ENCODE measurements at places on chromosomes 3 and 15.

GRCh38 chr3:177715980-177716379, 518.7 kb upstream of the TBL1XR1 start:
- no peak for DNase-seq

DNA sequence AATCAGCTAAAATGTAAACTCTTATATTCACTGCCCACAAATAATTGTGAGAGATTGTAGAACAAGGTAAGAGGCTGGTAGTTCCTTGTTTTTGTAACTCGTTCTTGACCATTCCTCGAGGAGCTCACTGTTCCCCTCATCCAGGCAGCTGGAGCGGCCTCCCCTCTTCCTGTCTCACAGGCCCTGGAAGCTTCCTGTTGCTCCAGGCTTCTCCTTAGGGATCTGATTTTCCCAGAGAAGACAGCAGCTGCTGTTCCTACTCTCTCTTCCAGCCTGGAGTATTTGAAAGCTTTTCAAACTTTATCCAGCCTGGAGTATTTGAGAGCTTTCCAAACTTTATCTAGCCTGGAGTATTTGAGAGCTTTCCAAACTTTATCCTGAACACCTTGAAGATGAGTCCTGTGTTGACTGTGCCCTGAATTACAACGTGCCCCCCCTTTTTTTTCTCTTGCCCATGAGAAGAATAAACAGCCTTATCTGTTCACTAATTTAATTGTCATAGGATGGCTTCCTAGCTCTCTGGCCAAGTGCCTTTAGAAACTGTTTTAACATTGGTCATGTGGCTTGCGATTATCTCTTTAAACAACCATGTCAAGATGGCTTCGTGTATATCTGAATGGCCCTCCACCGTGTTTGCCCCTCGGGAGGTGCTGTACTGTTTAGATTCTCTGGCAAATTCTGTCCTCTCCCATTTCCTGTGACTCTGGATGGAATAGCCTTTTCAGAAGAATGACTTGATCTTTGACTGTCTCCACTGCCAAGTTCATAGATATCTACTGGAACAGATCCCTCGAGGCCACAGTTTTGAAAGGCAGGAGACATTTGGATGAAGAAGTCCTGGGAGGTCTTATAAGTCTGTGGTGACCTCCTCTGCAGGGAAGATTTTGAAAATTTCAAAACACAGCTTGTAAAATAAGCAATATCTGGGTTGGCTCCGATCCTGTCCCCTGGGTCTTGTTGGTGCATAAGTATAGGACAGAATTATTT, 4.8 kb downstream of the ADAMTSL3 start:
- no peak for DNase-seq

DNA sequence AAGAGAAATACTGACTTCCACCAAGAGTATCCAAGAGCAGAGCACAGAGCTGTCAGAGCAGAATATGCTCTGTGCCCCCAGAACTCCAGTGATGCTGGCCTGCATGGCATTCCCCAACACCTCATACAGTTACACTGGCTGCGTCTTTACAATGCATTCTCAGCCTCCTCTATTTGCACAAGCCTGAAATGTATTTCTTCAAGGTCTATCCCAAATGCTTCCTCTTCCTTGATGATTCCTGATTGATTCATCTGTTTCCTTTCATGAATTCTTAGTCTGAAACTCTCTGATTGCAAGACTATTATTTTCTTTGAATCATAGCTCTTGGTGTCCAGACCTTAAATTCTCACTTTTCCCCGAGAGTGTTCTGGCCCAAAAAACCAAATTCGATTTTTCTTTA, 664.7 kb downstream of the MECOM start:
- no peak for DNase-seq

GRCh38 chr3:103629391-103629790, 1194.6 kb downstream of the ZPLD1 start:
- DNase-seq, result no peak

GRCh38 chr15:90954712-90955623, at the start of gene RCCD1:
TSS of gene RCCD1 (plus strand) at chr15:90954884. CDS start at chr15:90956735, 1,851 bp downstream.
- peak; percentile 84 for DNase-seq

- DNase-seq, result no peak
Observed at GRCh38 chr3:52213901-52214300, 11.5 kb downstream of the TLR9 start.

GRCh38 chr3:57681691-57682090, 11.2 kb downstream of the DENND6A start:
- no peak for DNase-seq

- no peak for DNase-seq
Observed at GRCh38 chr15:51828621-51829375, 655 bp upstream of the TMOD3 start.

GRCh38 chr3:474828-475227, 278.3 kb downstream of the CHL1 start:
- DNase-seq, result no peak

DNA sequence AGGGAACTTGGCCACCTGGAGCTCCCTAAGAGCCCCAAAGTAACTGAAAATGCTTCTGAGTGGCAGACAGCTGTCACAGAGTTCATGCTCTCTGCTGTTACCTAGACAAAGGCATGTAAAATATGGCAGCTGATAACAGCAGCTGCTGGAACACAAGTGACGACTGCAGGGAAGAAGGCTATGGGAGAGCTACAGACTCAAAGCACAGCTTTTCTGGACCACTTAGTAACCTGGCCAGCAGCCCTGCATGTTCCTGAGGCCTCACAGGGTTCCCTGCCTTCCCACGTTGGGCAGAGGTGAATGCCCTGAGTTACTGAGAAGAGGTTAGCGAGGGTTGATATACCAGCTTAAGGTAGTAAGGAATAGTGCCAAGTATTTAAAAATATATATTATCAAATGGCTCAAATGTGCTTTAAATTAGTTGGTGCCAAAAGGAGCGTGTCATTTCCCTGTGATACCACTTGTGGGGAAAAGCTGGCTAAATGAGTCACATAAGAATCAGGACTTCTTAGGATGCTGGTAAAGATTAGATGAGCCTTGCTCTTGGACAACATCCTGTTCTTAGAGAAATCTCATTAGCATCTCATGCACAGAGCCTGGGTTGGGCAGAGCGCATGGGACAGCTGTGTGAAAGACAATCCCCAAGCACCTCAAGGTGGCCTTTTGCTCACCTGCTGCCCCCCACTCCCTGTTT, 76.4 kb upstream of the SCN5A start:
- DNase-seq, result no peak

- DNase-seq, result no peak
Observed at GRCh38 chr15:51493892-51494291, 128.7 kb downstream of the DMXL2 start.

DNA sequence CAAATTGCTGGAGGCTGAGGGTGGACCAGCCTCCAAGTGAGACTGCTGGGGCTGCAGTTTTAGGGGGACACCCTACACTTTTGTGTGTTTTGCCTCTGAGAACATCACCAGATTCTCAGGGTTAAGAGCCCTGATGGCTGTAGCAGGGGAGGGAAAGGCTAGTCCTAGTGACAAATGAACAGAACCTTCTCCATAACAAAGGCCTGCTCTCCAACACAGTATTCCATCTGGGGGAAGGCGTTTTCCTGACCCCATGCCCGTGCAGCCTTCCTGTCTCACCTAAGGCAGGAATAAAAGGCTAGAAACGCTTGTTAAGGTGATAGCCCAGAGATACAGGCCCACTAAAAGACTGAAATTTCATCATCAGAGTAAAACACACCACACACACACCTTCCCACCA, 50.2 kb upstream of the NSMCE3 start:
- DNase-seq, result no peak

DNA sequence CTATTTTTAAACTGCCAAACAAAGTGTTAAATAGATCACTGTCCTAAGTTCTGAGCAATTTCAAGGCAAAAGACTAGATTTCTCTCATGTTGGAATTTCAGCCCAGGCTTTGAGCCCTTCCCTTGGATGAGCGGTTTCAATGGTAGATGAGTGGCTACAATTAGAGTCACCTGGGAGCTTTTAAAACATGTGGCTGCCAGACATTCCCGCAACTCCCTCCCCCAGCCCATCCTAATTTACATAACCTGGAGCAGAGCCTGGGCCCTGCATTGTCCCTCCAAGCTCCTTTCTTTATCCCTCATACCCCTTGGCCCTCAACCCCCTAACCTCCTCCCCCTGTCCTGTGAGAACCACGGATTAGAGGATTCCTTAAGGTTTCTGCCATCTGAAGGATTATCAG, 357.5 kb upstream of the UMPS start:
- no peak for DNase-seq

GRCh38 chr3:25863416-25863959, 73.6 kb downstream of the OXSM start:
- DNase-seq, result no peak

- no peak for DNase-seq
Observed at GRCh38 chr3:174356596-174356995, 502.5 kb upstream of the NAALADL2 start.

DNA sequence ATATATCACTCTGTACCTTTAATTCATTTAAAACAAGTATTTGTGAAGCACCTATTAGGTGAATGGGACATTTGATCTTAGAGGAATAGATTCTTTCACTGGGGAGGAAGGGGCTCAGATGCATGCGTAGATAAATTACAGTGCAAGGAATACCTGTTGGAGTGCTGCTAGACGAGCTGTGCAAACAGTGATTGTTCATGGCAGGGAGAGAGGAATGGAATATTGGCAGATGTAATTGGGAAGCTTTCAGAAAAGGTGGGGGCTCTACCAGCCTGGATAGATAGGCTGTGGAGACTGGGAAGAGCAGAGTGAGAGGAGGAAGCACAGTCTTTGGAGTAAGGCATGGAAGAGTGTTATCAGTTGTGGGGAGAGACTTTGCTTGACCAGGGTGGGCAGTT, 116.8 kb downstream of the AKAP13 start:
- DNase-seq, result no peak

GRCh38 chr3:176755552-176755951, 441.7 kb downstream of the TBL1XR1 start:
- no peak for DNase-seq

- DNase-seq, result no peak
Observed at GRCh38 chr3:88918841-88919240, 188.6 kb upstream of the EPHA3 start.

GRCh38 chr3:110793611-110794010, 278.0 kb upstream of the NECTIN3 start:
- DNase-seq, result no peak

- no peak for DNase-seq
Observed at GRCh38 chr3:16400106-16400931, 113.2 kb downstream of the RFTN1 start.

DNA sequence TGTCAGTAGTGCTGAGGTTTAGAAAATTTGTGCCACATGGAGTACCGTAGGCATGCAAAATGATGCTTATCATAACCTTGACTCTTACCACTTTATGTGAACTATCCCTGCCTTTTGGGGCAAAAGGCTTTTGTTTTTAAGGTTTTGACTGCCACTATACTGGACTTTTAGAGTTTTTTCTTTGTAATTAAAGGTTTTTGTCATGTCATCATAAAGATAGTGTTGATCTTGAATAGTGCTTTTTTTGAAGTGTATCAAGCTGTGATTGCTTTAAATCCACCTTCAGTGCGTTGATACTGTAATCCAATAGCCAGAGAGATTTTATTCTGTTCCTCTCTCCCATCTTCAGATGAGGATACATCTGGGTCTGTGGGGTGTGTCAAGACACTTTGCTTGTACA, 172.9 kb downstream of the ITPR1 start:
- DNase-seq, result no peak

DNA sequence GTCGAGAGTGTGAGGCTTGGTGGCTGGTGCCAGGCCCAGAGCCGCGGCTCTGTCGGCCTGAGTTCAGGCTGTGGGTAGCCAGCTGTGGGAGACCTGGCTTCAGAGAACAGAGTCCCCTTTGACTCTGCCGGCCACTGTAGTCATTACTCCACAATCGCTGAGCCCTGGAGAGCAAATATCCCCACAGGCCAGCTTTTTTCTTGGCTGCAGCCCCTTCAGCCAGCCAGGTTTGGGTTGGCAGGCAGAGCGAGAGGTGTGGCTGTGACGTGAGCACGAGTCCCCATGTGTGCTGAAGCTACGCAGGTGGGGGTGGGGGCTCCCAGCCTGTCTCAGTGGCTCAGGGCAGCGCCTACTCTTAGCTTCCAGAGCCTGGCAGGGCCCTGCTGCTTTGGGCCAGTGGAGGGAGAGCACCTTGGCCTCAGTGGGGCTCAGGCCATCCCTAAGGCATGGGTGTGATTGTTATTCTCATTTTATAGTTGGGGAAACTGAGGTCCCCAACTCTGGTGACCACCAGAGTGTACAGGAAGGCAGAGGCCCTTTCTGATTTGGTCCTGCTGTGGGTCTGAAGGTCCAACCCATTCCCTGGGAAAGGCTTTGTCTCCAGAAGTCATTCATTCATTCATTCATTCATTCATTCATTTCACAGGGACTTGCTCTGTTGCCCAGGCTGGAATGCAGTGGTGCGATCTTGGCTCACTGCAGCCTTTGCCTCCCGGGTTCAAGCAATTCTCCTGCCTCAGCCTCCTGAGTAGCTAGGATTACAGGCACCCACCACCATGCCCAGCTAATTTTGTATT, 45.7 kb upstream of the LCTL start:
- DNase-seq, result no peak

DNA sequence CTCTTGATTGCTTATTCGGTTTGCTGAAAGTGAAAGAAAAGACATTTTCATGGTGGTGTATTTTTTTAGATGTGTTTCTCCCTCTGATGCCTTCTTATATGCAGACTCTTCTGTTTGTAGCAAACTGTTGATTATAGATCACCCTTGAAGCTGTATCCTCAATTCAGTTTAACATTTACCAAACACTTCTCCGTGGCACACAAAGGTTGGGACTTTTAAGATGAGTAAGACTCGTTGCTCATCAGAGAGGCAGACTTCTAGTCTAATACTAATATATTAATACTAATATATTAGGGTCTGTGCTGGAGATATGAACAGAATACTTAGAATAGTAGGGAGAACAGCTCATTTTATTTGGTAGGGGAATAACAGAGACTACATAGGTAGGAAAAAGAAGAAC, 32.8 kb downstream of the RASA2 start:
- no peak for DNase-seq

DNA sequence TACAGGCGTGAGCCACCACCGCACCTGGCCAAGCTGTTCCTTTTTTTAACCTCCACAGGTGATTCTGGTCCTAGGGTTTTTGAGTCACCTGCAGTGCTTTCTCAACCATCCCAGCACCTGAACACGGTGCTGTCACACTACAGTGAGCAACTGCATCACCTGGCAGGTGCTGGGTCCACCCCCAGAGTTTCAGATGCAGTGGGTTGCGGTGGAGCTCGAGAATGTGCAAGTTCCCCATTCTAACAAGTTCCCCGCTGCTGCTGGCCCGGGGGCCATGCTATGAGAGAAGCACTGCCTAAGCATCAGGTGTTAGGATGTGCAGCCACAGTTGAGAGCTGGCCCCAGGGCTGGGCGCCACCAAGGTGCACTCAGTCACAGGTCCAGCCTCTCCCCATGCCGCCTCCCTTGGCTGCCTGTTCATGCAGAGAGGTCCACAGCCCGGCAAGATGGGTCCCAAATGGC, 18.0 kb downstream of the ISG20 start:
- DNase-seq, result no peak

DNA sequence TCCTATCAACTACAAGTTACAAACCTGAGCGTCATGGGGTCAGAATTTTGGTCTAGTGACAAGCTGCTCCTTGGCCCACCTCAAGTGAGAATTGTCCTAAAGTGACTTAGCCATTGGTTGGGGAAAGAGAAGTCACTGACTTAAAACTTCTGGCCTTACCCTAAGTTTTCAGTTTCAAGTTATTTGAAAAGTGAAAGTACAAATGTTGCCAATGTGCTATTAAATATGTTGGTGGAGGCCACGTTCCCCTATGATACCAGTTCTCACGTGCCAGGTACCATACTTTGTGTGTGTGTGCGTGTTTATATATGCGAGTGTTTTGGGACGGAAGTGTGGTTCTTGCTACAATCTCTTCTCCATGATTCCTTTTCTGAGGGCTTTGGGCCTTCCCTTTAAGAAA, 22.6 kb upstream of the RASGRP1 start:
- DNase-seq, result no peak

- no peak for DNase-seq
Observed at GRCh38 chr15:69860321-69860720, 237.4 kb downstream of the TLE3 start.

GRCh38 chr3:124563376-124563775, 166.9 kb upstream of the UMPS start:
- DNase-seq, result no peak

Measured in ascending aorta (tissue), 2 donors.